Fibroblast of skin of right quadriceps (primary cell): ENCODE measurements at places on chromosomes 6 and 20.

DNA sequence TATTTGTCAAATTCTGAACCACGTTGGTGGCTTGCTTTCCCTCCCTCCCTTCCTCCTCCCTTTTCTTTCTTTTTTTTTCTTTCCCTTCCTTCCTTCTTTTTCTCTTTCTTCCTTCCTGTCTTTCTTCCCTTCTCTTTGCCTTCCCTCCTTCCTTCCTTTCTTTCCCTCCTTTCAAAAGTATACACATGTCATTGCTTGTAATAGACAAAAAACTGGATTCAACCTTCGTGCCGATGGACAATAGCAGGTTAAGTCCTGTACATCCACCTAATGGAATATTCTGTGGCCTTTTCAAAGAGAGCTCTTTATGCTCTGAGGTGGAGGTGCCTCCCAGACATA is 72.2 kb downstream of the BANF2 start:
- DNase-seq: no peak

DNA sequence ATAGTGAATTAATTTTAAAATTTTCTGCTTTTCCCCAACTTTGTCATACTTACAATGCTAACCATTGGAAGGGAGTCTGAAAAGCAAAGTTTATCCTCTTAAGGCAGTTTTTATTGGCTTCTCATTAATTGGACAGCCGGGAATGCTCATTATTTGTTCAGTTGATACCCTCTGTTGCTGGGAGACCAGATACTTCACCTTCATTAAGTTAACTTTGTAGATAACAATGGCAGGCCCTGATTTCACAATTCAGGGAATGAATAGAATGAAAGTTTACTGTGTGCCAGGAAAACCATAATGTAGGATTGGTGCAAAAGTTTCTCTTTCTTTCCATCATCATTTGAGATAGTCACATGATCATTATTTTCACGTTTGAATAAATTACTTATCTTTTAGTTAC is 49.0 kb downstream of the COL19A1 start:
- no peak for DNase-seq

- no peak for DNase-seq
Observed at GRCh38 chr20:56001890-56002289, 3.4 kb downstream of the CBLN4 start.

DNA sequence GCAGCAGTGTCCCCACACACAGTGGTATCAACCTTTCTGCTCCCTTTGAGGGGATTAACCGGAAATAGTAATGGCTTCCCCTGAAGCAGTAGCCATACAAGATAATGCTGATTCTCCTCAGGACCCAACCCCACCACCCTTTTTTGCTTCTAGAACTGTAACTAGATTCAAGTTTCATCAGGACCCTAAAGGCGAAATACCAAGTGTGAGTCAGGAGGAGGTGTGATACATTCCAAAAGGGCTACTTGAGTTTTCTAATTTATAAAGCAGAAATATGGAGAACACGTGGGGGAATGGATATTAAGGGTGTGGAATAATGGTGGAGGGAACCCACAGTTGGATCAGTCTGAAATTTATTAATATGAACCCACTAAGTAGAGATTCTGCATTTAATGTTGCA is 51.5 kb upstream of the CAP2 start:
- DNase-seq: no peak

- no peak for DNase-seq
Observed at GRCh38 chr6:341914-342831, 49.4 kb upstream of the IRF4 start.

GRCh38 chr6:134267917-134268361 is 50.0 kb downstream of the SGK1 start:
- DNase-seq: no peak

DNA sequence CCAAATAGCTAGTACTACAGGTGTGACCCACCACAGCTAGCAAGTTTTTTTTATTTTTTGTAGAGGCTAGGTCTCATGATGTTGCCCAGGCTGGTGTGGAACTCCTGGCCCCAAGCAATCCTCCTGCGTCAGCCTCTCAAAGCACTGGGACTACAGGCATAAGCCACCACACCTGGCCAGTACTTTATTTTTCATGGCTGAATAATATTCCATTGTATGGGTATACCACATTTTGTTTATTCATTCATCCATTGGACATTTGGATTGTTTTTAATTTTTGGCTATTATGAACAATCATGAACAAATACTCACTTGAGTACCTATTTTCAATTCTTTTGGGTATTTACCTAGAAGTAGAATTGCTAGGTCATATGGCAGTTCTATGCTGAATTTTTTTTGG is 7.0 kb upstream of the NXT1 start:
- DNase-seq: no peak

DNA sequence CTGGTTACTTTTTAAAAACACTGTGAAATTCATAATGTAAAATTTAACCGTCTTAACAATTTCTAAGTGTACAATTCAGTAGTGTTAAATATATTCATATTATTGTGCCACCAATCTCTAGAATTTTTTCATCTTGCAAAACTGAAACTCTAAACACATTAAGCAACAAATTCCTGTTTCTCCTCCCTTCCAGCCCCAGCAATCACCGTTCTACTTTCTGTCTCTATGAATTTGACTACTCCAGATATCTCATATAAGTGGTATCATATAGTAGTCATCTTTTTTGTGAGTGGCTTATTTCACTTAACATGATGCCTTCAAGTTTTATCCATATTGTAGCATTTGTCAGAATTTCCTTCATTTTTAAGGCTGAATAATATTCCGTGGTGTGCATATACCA is 44.7 kb downstream of the RSPH3 start:
- DNase-seq: no peak

GRCh38 chr6:134588267-134588666 is 270.4 kb upstream of the SGK1 start:
- no peak for DNase-seq

DNA sequence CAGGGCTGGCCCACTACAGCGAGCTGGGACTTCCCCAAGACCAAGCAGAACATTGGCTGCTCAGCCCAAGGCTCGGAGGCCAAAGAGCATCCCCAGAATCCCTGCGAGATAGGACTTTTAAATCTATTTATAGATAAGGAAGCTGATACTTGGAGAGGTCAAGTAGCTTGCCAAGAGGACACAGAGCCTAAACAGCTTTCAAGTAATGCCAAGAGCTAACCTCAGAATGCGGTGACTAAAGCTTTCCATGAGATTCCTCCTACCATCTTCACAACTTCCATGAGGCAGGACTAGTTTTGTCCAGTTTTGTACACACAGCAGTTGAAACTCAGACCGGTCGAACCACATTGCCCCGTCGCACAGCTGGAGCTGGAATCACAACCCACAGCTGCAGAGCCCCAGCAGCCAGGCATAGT is 168.1 kb upstream of the TOP1 start:
- DNase-seq: peak; percentile 63

GRCh38 chr6:118548136-118548535 is at the start of gene PLN:
Gene PLN (plus strand): TSS chr6:118548296. CDS start chr6:118558922, 10,626 bp downstream.
- DNase-seq: no peak

DNA sequence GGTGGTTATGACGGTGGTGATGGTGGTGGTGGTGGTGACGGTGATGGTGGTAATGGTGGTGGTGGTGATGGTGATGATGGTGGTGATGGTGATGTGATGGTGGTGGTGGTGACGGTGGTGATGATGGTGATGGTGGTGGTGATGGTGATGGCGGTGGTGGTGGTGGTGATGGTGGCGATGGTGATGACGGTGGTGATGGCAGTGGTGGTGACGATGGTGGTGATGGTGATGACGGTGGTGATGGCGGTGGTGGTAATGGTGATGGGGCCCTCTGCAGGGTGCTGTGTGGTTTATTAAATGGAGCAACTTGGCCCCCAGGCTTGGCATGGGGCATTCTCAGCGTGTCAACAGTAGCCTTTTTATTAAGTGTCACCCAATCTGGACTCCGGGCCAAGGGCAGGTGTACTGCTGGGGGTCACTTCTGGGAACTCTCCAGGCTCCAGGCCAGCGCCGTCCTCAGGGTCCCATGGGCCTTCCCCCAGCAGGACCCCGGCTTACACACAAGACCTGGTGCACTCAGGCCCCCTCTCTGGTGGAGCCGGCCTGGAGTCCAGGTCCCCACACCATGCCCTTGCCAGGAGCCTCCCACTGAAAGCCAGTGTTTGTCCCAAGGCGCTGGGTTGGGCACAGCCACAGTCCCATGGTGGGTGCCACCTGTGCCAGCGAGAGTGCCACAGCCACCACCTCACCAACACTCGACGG is 8.8 kb downstream of the CABLES2 start:
- no peak for DNase-seq

DNA sequence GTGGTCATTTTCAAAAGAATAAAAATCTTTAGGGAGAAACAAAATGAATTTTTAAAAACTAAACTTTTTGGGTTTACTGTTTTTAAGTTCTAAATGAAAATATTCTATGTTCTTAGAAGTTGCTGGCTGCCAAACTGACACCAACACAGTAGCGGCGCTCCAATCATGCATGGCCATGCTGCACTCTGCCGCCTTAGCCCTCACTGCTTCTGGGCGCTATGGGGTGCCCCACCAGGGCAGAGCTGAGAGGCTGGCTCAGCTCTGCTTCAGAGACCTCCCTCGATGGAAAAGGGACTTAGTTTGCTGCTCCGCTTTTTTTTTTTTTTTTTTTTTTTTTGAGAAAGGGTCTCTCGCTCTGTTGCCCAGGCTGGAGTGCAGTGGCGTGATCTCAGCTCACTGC is 20.9 kb downstream of the EZR start:
- DNase-seq: no peak
